PC-9 (cell line): ENCODE measurements at places on chromosomes 2 and 18. TPM values are rescaled to one million over a fixed set of nuclear protein-coding genes. Genes with fewer than 3 reads are reported as not detected.

The RAPGEF4 gene
- 0.53 TPM in 1 of 2 replicates, not detected in the other for total RNA-seq

The LGALSL gene
- total RNA-seq = 9.7 and 13.0 TPM in 2 replicates

The CCDC121 gene
- total RNA-seq = 1.9 and 2.9 TPM in 2 replicates

The DAPL1 gene
- total RNA-seq = not detected in 2 replicates

The MERTK gene
- total RNA-seq = 1.6 and 3.4 TPM in 2 replicates

The ZNF804A gene
- not detected in 2 replicates for total RNA-seq

The SERPINB2 gene
- 0.73 TPM in 1 of 2 replicates, not detected in the other for total RNA-seq

The RAX gene
- not detected in 2 replicates for total RNA-seq
